ENCODE measurements at places on chromosomes 1 and 21.

- no peak for DNase-seq
Measured at GRCh38 chr21:35048183-35048601, 910 bp downstream of the RUNX1 start.

DNA sequence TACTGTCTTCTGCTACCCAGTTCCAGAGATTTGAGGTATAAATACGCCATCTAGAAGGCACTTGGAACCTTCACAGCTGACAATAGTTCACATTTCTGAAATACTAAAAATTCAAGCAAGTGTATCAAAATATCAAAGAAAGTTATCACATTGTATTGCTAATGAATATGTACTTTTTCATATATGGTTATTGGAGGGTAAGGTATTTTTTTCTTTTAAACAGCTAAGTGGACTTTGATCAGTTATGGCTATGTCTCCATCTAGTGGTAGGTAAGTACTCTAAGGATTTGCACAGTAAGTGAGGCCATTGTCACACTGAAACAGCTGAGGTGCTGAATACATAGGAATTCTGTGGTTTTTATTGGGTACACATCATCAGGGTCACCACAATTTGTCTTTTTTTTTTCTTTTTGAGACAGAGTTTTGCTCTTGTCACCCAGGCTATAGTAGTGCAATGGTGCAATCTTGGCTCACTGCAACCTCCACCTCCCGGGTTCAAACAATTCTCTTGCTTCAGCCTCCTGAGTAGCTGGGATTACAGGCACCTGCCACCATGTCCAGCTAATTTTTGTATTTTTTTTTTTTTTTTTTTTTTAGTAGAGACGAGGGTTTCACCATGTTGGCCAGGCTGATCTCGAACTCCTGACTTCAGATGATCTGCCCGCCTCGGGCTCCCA lies 49.1 kb upstream of the CR2 start:
- DNase-seq = no peak

DNA sequence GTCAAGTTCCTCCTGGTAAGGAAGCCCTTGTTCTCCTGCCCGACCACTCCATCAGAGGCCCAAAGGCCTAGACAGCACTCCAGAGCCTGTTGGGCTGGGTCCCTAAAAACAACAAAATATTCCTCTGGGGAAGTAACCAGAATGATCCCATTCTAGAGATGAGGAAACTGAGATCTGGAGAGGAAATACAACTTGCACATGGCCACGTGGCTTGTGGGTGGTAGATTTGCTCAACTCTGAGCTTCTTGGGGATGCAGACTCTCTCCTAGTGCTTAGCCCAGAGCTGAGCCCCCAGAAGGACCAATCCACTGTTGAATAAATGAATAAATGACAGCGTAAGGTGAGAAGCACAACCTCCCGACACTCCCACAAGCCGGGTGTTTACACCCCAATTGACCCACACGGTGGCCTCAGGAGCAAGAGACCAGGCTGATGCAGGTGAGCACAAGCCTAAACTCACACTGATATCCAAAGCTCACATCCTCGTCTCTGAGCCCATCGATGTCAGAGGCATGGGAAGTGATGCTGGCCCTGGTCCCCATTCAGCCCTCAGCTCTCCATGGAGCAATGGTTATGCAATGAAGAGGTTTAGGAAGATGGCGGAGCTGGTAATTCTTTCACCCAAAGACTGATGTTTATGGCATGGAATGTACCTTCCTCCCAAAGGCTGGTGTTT lies 172.5 kb upstream of the EDN2 start:
- no peak for DNase-seq

DNA sequence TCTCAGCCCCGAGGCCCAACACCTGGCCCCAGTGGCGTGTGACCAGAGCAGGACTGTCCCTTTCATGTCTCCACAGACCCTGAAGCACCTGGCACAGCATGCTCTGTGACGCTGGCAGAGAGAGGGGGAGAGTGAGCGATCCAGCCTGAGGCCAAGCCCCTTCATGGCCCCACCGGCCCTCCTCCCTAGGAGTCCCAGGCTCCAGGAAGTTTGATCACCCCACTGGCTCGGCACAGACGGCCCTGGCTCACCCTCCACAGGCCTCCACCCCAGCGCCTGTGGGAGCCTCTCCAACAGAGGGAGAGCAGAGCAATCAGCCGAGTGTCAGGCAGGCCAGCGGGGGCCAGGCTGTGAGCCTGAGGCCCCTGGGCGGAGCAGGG lies 11.0 kb downstream of the SH3BGRL3 start:
- no peak for DNase-seq

- DNase-seq = no peak
Measured at GRCh38 chr1:48977273-48977672, 200.6 kb upstream of the BEND5 start.

DNA sequence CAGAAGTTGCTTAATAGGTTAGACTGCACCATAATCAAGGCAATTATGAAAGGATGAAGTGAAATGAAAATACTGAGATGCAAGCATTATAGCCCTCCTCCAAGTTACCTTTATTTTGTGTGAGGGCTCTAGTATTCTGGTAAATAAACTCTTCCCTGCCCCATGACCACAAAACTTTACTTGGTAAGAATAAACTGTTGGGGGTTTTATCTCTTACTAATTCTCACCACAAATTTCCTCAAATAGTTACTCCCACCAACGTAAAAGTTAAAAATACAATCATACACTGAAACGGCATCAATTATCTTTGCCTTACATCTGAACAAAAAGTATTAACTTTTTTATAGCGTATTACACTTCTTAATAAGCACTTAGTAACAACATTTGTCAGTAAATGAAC lies 29.5 kb downstream of the C21orf91 start:
- DNase-seq = no peak

Data from GOT3 (cell line).